ENCODE measurements at places on chromosomes 11 and 22.
A peak's percentile ranks its signal among the peaks of the same experiment; 100 is the strongest.

GRCh38 chr11:34464591-34465051, 25.9 kb downstream of the CAT start:
- no peak for DNase-seq

- no peak for DNase-seq
Measured at GRCh38 chr22:23106906-23107367, 34.9 kb downstream of the RSPH14 start.

- peak; percentile 16 for DNase-seq
Measured at GRCh38 chr22:41917903-41918791, 3.3 kb upstream of the SHISA8 start.

GRCh38 chr11:1345737-1346513, 36.5 kb upstream of the TOLLIP start:
- no peak for DNase-seq

- no peak for DNase-seq
Measured at GRCh38 chr11:131940126-131940525, 569.7 kb downstream of the NTM start.

DNA sequence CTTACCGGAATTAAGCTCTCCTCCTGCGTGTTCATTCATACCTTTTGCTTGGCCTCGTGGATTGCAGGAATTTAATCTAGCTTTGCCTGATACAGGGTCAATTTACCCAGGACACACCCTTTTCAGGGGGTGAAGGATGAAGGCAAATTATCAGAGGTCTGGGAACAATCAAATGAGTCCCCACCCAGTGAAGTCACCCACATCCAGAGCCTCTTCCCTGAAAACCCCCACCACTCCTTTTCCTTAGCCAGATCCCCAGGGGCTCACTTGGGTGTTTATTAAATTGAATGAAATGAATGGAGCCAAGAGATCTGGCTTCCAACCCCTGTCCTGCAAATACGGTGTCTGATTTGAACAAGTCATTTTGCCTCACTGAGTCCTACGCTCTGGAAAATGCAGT, 31.0 kb upstream of the LIPT2 start:
- DNase-seq: no peak

GRCh38 chr11:47967577-47968525, 12.5 kb upstream of the PTPRJ start:
- DNase-seq: no peak

GRCh38 chr11:118533769-118534729, 3.1 kb downstream of the TMEM25 start:
- DNase-seq: no peak

DNA sequence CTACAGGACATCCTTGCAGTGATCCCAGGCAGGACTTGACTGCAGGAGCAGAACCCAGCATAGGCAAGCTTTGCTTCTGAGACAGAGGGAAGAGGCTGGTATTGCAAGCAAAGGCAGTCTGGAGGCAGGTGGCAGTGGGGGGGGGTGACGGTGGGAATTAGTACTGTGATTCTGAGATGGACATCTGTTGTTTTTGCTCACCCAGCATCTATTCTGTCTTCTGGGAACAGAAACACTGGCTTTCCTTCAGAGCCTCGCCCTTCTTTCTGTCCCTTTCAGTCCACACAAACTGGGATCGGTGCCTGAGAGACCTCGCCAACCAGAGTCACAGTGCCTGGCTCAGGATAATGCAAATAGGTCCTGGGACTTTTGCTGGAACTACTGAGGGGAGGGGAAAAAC, 31.2 kb upstream of the RASL10A start:
- no peak for DNase-seq

- no peak for DNase-seq
Measured at GRCh38 chr11:57885298-57886050, 123.9 kb downstream of the CTNND1 start.

GRCh38 chr11:62398011-62398994, 20.5 kb upstream of the SCGB1A1 start:
- DNase-seq: no peak

- no peak for DNase-seq
Measured at GRCh38 chr11:8192896-8193209, 24.0 kb upstream of the RIC3 start.

- no peak for DNase-seq
Measured at GRCh38 chr11:112238041-112238440, 11.8 kb downstream of the PTS start.

DNA sequence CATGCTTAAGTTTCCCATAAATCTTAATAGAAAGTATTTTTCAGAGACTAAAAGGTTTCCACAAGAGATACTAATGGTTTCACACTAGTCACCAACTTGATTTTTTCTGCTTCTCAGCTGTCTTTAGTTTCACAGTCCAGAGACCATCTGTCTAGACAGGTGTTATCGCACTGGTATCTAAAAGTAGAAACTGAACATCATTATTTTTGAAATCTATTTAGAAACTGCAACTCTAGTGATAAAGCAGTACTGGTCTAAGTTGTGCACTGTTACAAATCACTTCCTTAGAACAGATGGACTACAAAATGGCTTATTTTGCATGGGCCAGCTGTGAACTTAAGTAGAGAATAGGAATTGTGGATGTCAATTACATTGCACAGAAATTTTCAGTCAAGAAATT, 78.0 kb downstream of the CNTN5 start:
- no peak for DNase-seq
